Muscle of leg (tissue), 16 donors: ENCODE measurements at places on chromosomes 16 and 17.

GRCh38 chr17:4341616-4341977 lies 24.9 kb downstream of the UBE2G1 start:
- no peak for DNase-seq

DNA sequence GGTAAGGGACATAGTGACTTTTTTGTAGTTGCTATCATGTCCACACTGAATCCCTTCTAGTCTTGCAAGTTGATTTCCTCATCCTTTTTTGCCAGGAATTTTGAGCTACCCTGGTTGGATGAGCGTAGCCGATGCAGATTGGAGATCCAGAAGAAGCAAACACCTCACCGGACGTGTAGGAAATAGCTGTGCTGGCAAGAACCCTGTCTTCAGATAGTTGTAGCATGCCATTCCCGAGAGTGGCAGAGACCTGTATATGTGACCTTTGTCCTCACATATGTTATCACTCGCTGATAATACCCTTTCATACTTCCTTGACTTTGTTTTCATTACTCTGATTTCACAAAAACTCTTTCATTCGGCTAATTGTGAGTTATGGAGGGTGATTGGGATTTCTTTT lies 6.2 kb upstream of the CASC3 start:
- no peak for DNase-seq

DNA sequence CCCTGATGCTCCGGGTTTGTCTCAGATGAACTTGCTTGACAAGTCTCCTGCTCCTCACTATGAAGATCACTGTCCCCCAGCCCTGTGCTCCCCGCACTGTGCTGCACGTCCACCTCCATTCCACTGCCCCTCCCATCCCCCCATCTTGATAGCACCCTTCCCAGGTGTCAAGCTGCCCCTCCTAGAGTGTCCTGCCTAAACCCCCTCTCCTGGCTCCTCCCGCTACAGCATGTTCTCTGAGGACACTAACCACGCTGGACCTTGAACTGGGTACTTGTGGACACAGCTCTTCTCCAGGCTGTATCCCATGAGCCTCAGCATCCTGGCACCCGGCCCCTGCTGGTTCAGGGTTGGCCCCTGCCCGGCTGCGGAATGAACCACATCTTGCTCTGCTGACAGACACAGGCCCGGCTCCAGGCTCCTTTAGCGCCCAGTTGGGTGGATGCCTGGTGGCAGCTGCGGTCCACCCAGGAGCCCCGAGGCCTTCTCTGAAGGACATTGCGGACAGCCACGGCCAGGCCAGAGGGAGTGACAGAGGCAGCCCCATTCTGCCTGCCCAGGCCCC lies 18.5 kb downstream of the DEXI start:
- DNase-seq: peak; percentile 69

DNA sequence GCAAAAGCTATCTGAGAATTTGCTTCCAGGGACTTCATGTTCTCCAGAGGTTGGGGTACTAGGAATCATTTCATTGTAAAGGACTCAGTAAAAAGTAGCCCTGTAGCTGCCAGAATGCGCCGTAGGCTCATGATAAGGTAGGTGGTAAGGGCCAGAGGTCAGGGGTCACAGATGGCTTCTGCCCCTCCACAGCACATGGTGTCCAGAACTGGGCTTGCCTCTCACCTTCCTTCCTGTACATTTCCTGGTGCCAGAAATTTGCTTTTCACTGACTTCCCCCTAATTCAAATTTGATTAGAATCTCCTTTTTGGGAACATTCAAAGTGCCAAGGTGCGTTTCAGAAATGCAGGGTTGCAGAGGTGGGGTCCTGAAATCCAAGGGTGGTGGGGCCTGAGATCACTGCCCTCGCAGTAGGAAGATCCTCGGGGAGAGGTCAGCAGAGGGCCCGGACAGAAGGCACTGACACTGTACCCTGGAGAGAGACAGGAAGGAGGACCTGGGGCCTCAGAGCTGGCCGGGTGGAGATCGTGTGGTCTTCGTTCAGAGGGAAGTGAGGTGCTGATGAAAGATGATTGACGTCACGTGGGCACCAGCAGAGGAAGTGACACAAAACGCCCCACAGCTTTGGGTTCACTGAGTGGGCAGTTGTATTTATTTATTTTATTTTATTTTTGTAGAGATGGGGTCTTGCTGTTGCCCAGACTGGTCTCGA lies 25.5 kb upstream of the METRNL start:
- peak; percentile 73 for DNase-seq

DNA sequence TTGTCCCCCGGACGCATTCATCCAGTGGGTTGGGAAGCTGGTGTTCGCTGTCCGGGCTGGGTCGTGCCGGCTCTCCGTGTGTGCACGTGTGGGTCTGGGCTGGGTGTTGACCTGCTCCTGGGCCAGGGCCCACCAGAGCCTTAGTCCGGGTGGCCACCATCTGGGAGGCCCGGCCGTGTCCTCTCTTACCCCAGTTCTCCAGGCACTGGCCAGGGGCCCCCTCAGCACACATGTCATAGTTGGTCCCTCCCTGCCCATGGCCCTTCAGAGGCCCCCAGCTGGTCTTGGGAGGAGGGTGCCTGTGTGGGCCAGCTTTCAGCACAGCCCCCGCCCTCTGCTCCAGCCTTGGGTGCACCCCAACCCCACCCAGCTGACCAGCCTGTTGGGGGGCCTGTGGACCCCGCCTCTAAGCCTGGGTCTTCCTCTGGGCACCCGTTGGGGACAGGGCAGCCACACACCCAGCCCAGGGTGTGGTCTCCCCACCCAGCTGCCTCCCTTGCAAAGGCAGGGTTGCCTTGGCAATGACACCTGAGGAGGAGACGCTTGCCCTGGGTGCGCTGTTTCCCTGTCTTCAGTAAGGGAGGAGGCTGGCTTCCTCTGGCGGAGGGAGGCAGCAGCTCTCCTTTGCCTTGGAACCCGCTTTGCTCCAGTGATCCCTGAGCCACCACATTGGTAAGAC lies 77.4 kb downstream of the JPH3 start:
- DNase-seq: no peak

GRCh38 chr17:46995841-46996571 lies 17.0 kb upstream of the RPRML start:
- no peak for DNase-seq

DNA sequence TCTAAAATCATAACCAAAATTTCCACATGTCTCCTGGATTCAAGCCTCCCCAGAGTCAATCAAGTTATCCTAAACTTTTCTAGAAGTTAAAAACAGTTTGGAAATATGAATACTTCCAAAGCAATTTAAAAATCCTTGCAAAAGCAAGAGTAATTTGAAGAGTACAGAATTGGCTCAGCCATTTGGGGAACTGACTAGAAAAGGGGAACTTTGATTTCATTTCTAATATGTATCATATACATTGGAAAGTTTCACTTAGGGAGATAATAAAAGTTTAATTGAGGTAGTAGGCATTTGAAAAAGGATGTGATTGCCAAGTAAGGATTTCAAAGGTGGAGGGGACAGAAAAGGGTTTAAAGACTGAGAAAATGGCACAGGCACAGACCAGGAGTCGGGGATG lies 9.0 kb upstream of the SLFN12L start:
- no peak for DNase-seq
